ENCODE measurements at places on chromosomes 5 and 9.

GRCh38 chr9:111529787-111530186, 4.8 kb downstream of the ZNF483 start:
- DNase-seq: no peak

- DNase-seq: peak; percentile 57
These were observed 53.5 kb upstream of the GRIN3A start for GRCh38 chr9:101791938-101792337.

GRCh38 chr9:134406366-134407120, 80.3 kb downstream of the RXRA start:
- DNase-seq: peak; percentile 54

DNA sequence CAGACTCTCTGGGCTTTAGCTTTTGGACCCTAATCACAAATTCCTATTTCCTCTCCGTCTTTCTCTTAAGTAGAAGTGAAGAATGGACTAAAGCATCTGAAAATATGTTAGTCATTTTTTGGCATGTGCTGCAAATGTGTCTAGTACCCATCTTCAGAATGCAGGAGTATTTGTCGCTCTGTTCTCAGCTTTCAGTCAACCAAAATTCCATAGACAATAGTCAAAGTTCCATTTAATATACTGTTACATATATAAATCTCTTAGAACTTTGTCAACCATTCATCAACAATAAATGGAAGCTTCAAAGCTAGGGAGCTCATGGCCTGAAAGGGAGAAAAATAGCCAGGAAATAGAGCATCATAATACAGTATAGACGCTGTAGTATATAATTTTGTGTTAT, 509.4 kb downstream of the BNC2 start:
- DNase-seq: no peak

DNA sequence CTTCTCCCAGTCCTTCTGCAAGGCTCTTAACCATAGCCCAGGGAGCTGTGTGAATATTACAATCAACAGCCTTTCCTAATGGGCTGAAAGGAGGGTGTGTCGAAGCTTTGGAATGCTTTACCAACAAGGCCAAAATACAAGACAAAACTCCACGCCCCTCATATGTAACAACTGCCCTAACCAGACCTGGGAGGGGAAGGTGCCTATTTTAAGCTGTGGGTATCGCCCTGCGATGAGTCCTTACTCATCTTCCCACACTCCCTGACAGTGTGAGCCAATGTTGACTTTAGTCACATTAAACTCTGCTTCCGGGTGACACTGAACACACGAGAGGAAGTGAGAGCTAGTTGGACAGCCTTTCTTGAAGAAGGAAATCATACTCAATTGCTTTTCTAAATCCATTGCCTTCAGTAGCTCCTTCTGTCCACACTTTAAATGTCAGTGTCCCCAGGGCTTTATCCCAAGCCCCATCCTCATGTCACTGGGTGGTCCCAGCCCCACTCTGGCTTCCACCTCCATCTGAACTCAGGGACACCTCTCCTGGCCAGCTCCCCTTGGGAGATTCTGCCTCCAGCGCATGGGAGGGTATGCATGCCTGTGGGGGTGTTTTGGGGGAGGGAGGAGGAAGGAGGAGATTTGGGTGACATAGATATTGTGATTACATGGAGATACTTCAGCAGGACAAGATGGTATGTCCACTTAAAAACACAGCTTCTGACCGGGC, 6.5 kb upstream of the TBC1D9B start:
- DNase-seq: peak; percentile 17

DNA sequence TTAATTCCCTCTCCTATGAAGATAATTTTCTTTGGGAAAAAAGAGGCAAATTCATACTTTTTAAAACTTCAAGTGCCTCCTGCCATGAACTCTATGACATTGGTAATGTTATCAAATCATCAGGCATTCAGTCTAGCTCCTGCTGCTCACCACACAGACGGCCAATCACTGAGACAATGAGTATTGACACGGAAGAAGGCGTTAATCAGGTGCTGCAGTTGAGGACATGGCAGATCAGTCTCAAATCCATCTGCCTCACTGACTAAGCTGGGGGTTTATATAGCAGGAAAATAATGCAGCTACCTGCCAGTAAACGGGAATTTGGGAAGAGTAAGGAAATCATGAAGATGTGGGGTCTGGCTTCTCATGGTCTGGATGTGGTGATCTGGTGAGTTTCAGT, 1087.7 kb downstream of the CDH9 start:
- no peak for DNase-seq

- DNase-seq: no peak
These were observed 606 bp downstream of the EEIG1 start for GRCh38 chr9:127980060-127980705.

All from fibroblast of gingiva (primary cell).